A673 (cell line): ENCODE measurements at places on chromosomes 3 and 15.

DNA sequence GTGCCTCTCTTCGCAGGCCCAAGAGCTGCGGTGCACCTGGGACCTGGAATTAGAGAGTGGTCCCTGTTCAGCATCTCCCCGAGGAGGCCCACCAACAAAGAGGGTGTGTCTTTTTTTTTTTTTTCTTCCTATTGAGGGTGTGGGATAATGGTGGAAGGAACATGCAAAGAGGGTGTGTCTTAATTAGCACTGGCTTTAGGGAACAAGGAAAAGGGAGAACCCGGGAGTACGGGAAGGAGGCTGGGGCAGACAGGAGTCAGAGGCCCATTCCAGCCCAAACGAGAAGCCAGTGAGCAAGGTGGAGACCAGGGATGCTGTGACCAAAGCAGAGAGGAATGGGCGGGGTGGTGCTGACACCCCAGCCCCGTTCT lies 429 bp upstream of the LOXL1 start:
- no peak for DNase-seq
- peak overlapping the region; percentile 86 for H3K4me3 ChIP-seq
- no peaks in the 10 kb centered on the region for H3K27me3 ChIP-seq
- peaks cover 4% of the 10 kb centered on the region for H3K36me3 ChIP-seq
- H3K27ac ChIP-seq = peak overlapping the region; percentile 89

- no peak overlapping the region for H3K4me3 ChIP-seq
- no peak for DNase-seq
- H3K4me1 ChIP-seq = peaks cover 13% of the 10 kb centered on the region
- H3K27me3 ChIP-seq = peaks cover 8% of the 10 kb centered on the region
Observed at GRCh38 chr3:141812586-141812985, 49.4 kb downstream of the GRK7 start.

- H3K27ac ChIP-seq = no peak overlapping the region
- DNase-seq = no peak
- H3K36me3 ChIP-seq = no peaks in the 10 kb centered on the region
- no peaks in the 10 kb centered on the region for H3K27me3 ChIP-seq
Observed at GRCh38 chr3:63869940-63870614, 6.4 kb downstream of the ATXN7 start.

GRCh38 chr15:48388016-48388851 lies 57.0 kb downstream of the DUT start:
- peaks cover 25% of the 10 kb centered on the region for H3K4me1 ChIP-seq
- no peak overlapping the region for H3K27ac ChIP-seq
- no peak overlapping the region for H3K4me3 ChIP-seq
- H3K27me3 ChIP-seq = no peaks in the 10 kb centered on the region
- DNase-seq = no peak

- no peak for DNase-seq
- H3K4me3 ChIP-seq = no peak overlapping the region
- H3K27ac ChIP-seq = no peak overlapping the region
- H3K4me1 ChIP-seq = no peaks in the 10 kb centered on the region
- H3K27me3 ChIP-seq = no peaks in the 10 kb centered on the region
- H3K36me3 ChIP-seq = no peaks in the 10 kb centered on the region
Observed at GRCh38 chr3:5314897-5315296, 127.4 kb downstream of the EDEM1 start.

- H3K4me3 ChIP-seq = no peak overlapping the region
- H3K27me3 ChIP-seq = no peaks in the 10 kb centered on the region
- no peaks in the 10 kb centered on the region for H3K36me3 ChIP-seq
- no peak overlapping the region for H3K27ac ChIP-seq
Observed at GRCh38 chr3:42042747-42043098, 48.4 kb upstream of the TRAK1 start.

DNA sequence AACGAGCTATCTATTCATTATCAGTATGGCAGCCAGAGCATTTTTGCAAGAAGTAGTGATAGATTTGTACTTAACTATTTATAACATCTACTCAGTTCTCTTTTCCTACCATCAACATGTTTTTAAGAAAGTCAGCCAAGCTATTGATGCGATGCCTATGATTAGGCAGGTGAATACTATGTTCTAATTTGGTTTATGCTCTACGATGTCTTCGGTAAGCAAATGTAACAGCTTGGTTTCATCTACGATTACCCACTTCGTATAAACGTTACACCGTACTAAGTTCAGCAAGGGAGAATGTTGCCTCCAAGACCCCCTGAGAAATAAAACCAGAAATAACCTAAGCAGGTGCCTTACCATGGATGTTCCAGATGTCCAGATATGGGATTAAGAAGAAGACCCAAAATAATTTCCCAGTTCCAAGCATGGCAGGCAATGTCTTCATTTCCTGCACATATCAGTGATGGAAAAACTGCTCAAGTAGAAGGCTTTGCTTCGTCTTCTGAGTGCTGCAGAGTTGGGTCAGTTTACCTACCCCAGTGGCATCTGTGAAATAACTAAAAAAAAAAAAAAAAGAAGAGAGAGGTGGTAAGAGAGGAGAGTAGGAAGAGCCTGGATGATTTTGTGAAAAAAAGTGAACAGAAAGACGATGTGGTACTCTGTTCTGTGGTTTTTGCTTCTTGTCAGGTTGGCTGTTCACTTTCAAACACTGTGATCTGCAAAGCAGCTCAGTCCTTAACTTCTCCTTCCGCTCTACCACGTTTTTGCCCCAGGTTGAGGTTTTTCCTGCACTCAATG lies at the start of gene BTLA:
BTLA (minus strand) TSS at position 559 of the 798 bp plus-strand sequence; CDS start at position 445, 114 bp downstream.
- H3K27ac ChIP-seq = no peak within 1 kb of the TSS
- H3K4me1 ChIP-seq = no peaks in the 10 kb centered on the region
- no peak within 1 kb of the TSS for H3K4me3 ChIP-seq

DNA sequence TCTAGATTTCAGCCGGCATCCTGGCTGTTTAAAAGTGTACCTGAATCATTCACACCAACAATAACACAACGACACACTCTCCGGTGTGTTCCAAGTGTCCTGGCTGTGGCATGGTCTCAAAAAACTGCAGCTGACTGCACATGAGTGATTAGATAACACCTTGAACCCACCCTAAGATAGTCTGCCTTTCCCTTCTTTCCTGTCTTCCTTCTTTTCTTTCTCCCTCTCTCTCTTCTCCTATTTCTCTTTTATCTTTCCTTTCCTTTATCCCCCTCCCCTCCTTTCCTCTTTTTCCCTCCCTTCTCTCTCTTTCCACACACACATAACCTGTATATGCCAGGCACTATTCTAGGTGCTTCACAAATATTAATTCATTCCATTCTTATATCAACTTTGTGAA lies 1.2 kb upstream of the FAH start:
- peaks cover 4% of the 10 kb centered on the region for H3K4me1 ChIP-seq
- H3K4me3 ChIP-seq = no peak overlapping the region
- no peaks in the 10 kb centered on the region for H3K27me3 ChIP-seq
- no peak for DNase-seq

DNA sequence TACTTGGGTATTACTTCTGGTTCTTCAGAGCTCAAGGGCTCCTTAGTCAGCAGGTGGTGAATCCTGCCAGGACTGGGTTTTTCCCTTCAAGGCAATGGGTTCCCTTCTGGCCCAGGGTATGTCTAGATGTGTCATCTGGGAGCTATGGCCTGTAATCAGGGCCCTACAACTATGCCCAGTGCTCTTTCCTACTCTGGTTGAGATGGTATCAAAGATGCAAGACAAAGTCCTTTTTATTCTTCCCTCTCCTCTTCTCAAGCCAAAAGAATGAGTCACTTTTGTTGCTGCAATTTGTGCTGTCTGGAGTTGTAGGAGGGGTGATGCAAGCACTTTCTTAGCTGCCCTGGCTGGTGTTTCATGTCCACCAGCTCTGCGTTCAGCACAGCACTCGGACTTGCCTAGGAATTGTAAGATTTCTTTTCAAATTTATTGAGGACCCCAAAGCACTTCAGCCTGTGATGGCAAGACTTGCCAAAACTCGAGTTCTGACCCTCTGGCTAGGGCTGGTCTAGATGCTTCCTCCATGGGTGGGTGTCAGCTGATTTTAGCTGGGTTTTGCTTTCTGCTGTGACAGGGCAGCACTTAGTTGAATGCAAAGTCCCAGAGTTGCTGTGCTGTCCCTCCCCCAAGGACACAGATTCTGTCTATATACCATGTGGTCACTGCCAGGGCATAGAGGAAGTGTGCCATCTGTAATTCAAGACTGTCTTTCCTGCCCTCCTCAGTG lies 129.2 kb upstream of the CBLB start:
- H3K27ac ChIP-seq = no peak overlapping the region
- peak; percentile 31 for DNase-seq
- H3K27me3 ChIP-seq = no peaks in the 10 kb centered on the region
- H3K4me3 ChIP-seq = no peak overlapping the region

DNA sequence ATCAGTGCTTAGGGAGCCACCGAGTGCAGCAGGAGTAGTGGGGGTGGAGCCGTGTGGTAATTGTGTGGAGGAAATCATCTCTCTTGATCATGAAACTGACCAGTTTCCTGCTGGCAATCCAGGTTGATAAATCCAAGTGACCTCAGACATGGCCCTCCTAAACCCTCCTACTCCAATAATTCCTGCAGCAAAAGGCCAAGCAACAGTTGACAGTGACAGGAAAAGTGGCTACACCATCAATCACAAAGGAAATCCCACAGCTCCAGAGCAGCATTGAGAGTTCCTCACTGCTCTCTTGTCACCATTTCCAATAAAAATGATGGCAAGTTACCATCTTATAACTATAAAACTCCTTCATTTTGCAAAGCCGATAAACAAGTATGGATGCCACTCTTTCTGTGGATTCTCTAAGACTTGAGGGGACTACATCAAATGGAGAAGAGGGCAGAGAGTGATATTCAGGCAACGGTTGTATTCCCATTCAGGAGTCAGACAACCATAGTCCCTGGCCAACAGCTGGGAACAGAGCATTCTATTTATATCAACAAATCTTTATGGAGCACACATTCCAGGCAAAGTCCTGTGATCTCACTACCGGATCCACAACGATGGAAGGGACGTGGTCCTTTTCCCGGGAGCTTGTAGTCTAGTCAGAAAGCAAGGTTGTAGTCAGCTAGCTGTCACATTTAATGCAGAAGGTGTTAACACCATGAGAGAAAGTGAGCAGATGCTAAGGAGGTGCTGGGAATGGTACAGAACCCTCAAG lies 312.5 kb upstream of the CTNNB1 start:
- no peaks in the 10 kb centered on the region for H3K27me3 ChIP-seq
- DNase-seq = no peak
- H3K27ac ChIP-seq = no peak overlapping the region

DNA sequence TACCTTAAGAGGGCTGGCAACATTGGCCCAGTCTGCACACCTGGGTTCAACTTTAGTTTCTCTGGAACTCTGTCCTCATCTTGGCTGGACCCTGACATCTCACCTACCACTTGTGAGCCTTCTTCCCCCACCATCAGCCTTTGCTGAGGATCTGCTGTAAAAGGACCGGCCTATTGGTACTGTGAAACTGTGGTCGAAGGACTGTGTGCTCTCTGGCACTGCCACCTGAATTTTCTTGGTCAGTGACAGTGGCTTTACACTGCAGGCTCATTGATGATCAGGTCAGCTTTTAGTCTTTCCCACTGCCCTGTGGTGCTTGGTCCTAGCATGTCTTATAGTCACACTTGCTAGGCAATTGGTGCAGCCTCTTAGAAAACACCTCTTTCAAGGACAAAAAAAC lies 86.9 kb downstream of the PEX5L start:
- H3K27ac ChIP-seq = no peak overlapping the region
- H3K36me3 ChIP-seq = no peaks in the 10 kb centered on the region
- H3K4me3 ChIP-seq = no peak overlapping the region
- DNase-seq = no peak
- no peaks in the 10 kb centered on the region for H3K4me1 ChIP-seq
- peaks cover 55% of the 10 kb centered on the region for H3K27me3 ChIP-seq

DNA sequence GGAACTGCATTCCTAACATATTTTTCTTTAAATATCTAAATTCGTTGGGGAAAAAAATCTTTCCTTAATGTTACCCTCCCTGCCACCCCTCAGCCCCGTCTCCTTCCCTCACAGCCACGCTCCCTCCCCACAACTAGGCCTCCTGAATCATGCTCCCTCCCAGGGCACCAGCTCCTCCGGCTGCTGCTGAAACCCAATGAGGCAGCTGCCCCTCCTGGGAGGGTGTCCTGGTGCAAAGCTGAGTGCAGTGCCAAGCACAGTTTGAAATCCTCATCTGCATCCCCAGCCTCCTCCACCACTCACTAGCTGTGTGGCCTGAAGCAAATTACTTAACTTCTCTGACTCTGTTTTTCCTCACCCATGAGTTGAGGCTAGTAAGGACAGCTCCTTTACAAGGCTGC lies 2.7 kb upstream of the NR2E3 start:
- peaks cover 14% of the 10 kb centered on the region for H3K4me1 ChIP-seq
- H3K27ac ChIP-seq = no peak overlapping the region
- peak; percentile 32 for DNase-seq
- no peak overlapping the region for H3K4me3 ChIP-seq
- H3K36me3 ChIP-seq = no peaks in the 10 kb centered on the region

- H3K4me3 ChIP-seq = no peak overlapping the region
- H3K27ac ChIP-seq = peak overlapping the region; percentile 43
- no peaks in the 10 kb centered on the region for H3K27me3 ChIP-seq
- H3K36me3 ChIP-seq = no peaks in the 10 kb centered on the region
Observed at GRCh38 chr3:99175276-99175812, 273.8 kb upstream of the DCBLD2 start.

DNA sequence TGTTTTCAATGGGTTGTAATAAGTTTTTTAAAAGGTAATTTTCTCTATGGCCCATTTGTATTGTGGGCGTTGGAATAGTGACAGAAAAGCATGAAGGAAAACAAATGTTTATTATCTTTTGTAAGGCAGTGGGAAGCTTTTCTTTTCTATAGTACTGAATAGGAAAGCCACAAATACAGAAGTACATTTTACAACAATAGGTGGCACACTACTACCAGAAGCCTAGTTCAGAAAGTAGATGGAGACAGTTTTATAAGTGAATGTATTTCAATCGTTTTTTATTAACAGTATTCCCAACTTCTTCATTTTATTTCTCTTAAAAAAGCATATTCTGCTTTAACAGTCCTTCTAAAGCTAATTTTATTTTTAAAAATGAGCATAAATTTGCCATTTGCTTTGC lies 296.7 kb downstream of the PTPRG start:
- peak; percentile 4 for DNase-seq
- H3K36me3 ChIP-seq = no peaks in the 10 kb centered on the region
- H3K4me3 ChIP-seq = no peak overlapping the region
- no peaks in the 10 kb centered on the region for H3K27me3 ChIP-seq
- no peak overlapping the region for H3K27ac ChIP-seq

- no peak for DNase-seq
- H3K27ac ChIP-seq = no peak overlapping the region
- H3K36me3 ChIP-seq = no peaks in the 10 kb centered on the region
- H3K4me1 ChIP-seq = no peaks in the 10 kb centered on the region
- H3K27me3 ChIP-seq = no peaks in the 10 kb centered on the region
Observed at GRCh38 chr15:25803541-25803940, 59.6 kb downstream of the ATP10A start.

DNA sequence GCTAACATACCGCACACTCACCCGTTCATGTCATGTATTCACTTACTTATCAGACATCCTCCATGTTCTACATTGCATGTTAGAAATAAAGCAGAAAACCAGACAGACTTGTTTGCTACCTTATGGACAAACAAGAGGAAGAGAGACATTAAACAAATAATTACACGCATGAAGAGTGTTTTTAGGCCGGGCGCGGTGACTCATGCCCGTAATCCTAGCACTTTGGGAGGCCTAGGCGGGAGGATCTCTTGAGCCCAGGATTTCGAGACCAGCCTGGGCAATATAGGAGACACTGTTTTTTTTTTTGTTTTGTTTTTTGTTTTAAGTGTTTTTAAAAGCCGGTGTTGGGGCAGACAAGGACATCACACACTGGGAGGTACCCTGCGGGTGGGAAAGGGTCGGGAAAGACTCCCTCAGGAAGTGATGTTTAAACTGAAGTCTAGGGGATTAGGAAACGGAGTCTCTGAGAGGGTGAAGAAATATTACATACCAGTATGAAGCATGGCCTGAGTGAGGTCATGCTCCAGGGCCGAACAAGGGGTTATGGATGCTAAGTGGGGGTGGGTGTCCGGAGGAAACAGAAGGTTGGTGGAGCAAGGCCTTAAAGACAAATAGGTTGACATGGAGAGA lies 2.1 kb upstream of the USP3 start:
- H3K27me3 ChIP-seq = no peaks in the 10 kb centered on the region
- no peak overlapping the region for H3K4me3 ChIP-seq
- no peak overlapping the region for H3K27ac ChIP-seq
- H3K36me3 ChIP-seq = no peaks in the 10 kb centered on the region
- peak; percentile 41 for DNase-seq
